ENCODE measurements at places on chromosomes 11 and 22.

DNA sequence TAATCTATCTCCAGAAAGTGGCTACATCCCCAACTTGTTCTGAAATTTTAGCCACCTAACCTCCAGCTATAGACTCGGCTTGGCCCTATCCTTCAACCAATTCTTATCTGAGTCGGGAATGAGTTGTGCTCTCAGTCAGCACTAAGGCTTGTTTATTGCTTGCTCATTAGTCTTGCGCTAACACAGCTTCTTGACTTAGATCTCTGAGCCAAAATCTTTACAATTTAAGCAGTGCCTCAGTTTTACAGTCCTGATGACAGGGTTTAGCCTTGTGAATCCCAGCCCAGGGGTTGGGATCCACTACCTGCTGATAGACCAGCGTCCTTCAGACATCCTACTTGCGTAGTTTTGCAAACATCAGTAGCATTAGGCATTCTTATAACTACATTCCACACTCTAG lies 144.6 kb downstream of the NOX4 start:
- no peak for DNase-seq

- no peak for DNase-seq
Observed at GRCh38 chr11:28342716-28343115, 234.5 kb downstream of the METTL15 start.

GRCh38 chr11:113474362-113475159 lies 637 bp downstream of the DRD2 start:
- DNase-seq, result no peak

DNA sequence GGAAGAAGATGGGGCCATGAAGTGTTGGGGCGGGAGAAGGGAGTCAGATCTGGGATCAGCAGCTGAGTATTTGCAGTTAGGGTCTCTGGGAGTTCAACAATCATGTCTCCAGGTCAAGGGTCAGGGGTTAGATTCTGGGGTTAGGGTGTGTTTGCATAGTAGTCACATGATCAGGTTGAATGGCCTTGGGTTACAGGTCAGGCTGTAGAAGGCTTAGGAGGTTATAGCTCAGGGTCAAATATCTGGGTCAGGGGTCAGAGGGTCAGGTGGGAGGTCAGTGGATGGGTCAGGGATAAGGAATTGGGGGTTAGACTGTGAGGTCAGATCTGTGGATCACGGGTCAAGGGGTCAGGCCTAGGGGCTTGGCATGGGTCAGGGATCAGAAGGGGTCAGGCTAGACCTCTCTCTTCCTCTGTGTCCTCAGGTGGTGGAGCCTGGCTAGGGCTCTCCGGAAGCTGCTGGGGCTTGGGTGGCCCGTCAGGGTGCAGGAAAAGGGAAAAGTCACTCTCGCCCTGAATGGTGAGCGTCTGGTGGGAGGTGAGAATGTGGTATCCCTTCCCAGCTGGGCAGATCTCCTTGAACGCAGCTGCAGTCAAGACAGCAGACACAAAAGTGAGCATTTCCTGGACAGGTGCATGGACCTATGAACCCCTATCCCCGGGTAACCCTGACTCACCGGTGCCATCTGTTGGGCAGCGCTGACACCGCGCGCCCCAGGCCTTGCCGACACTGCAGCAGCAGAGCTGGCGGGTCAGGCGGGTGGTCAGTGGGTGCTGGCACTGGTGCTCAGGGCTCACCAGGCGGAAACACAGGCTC lies 6.4 kb downstream of the LTBP3 start:
- DNase-seq, result no peak

- no peak for DNase-seq
Observed at GRCh38 chr11:61968758-61969390, 1.4 kb upstream of the FTH1 start.

GRCh38 chr11:112615238-112615637 lies 346.0 kb upstream of the NCAM1 start:
- DNase-seq, result no peak

- DNase-seq, result no peak
Observed at GRCh38 chr11:69682221-69682620, 7.1 kb upstream of the LTO1 start.

GRCh38 chr11:104352036-104352435 lies 188.1 kb upstream of the PDGFD start:
- no peak for DNase-seq

- DNase-seq, result no peak
Observed at GRCh38 chr22:26281941-26282340, 112.7 kb downstream of the SEZ6L start.

DNA sequence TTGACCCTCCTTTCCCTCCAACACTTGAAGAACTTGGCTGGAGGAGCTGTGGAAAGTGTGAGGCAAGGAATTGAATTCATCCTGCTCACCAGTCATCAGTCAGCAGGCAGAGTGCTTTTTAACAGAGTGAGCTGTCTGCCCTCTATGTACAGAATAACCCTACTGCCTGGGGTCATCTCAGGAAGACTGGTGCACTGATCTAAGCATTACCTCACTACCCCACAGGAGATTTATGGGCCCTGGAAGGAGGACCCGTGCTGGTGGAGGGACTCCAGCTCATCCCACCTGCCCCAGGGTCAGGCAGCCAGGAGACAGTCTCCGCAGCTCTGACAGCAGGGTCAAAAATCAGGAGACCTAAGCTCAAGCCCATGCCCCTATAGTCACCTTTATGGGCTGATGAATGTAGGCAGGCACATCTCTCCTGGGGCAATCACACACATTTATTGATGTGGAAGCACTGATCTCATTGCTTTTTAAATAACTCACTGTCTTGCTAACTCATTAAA lies 270.8 kb upstream of the SESN3 start:
- DNase-seq, result no peak

- no peak for DNase-seq
Observed at GRCh38 chr11:88810420-88811097, 255.2 kb downstream of the GRM5 start.

GRCh38 chr11:2690596-2691354 lies 9.0 kb downstream of the KCNQ1OT1 start:
- DNase-seq, result no peak

- DNase-seq, result no peak
Observed at GRCh38 chr22:31367426-31367825, 21.3 kb upstream of the PATZ1 start.

DNA sequence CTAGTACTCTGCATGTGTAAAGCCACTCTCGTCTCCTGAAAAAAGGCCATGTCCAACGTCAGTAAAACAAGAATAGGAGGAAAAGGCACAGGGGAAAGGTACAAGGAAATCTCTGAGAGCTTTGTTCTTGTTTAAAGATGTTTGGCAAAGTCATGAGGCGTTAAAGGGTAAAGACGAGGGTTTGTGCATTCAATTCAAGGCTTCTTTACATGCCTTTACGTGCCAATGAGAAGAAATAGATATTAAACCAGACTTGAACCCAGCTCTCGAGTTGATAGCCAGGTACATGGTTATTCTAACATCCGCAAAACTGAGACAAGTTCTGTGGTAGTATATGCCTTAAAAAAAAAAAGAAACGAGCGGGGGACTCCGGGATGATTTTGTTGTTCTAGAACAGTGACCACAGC lies 704 bp upstream of the CFL1 start:
- DNase-seq, result no peak

GRCh38 chr11:64130618-64131017 lies 35.3 kb downstream of the MACROD1 start:
- DNase-seq, result no peak

DNA sequence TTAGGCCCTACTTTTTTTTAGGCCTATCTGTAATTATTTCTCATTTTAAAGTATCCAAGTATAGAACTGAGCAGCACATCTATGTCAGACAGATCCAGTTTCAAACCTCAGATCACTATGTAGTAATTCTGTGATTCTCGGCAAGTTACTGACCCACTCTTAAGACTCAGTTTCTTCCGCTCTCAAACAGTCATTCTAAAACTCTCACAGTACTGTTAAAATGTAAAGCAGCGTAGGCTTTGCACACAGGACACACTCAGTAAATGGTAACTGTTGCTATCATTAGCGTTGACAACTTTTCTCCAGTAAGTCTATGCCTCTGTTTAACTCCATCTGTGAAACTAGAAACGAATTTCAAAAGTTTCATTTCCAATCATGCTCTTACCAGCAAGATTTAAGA lies 277.1 kb downstream of the TTC28 start:
- DNase-seq, result no peak

DNA sequence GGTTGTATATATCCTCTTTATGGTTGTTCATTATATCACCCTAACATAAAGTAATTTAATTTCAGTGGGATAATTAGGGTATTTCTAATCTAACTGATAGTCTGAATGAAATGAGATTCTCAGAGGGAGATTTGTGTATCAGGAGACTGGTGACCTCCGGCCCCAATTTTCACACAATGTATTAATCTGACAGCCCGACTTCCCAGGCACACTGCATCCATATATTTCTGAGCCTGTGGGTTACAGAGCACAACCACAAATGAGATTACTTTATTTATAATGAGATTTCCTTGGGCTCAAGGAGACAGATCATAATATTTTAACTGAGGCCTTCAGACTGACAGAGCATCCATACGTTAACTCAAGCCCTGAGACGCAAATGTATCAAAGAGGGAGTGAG lies 125.9 kb downstream of the RCN1 start:
- DNase-seq, result no peak

DNA sequence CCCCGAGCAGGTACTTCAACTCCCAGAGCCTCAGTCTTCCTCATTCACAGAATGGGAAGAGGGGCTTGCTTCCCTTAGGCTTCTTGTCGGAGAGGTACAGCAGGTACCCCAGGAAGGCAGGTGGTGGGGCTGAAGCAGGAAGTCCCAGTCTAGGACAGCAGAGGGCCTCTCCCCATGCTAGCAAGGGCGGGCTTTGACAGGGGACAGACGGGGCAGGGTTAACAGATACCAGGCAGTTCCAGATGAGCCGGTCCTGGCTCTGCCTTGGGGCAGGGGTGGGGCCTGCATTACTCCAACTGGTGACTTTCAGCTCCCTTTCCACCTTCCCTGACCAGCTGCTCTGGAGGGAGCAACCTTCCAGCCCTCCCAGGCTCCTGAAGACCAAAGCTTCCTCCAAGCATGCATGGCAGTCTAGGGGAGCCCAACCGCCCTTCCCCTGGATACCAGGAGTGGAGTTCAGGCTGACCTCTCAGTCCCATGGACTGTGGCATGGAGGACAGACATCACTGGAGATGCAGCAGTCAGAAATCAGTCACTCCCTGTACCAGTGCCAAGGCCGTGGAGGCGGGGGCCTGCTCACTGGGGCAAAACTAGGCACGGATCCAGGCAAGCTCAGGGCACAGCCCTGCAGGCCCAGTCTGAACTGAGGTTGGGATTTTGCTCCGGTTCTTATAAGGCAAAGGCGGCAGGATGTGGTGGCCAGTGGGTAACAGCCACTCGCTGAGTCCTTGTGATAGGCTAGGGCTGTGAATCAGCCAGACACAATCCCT lies 60.5 kb downstream of the NAT10 start:
- no peak for DNase-seq

GRCh38 chr11:71209181-71209580 lies 43.2 kb downstream of the SHANK2 start:
- DNase-seq, result no peak

DNA sequence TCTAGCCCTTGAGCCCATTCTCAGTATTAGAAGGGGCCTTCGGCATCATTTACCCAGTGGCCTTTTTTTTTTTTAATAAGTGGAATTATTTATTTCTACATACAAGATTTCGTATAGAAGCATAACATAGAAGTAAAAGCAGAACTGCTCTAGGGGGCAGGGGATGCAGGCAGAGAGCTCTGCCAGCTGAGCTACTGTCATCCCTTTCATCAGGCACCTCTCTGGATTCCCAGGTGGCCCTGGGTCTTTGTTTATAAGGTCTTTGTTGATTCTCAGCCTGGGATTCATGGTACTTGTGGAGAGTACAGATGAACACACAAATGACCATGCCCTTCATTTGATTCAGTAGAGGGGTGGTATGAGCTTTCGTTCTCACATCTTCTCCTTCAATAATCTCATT lies 66.4 kb downstream of the GAB2 start:
- DNase-seq, result no peak

GRCh38 chr22:29479417-29480261 lies at the start of gene NEFH:
Gene NEFH, plus strand, starts transcription at chr22:29480218. Its CDS starts 45 bp downstream, at chr22:29480263.
- no peak for DNase-seq

DNA sequence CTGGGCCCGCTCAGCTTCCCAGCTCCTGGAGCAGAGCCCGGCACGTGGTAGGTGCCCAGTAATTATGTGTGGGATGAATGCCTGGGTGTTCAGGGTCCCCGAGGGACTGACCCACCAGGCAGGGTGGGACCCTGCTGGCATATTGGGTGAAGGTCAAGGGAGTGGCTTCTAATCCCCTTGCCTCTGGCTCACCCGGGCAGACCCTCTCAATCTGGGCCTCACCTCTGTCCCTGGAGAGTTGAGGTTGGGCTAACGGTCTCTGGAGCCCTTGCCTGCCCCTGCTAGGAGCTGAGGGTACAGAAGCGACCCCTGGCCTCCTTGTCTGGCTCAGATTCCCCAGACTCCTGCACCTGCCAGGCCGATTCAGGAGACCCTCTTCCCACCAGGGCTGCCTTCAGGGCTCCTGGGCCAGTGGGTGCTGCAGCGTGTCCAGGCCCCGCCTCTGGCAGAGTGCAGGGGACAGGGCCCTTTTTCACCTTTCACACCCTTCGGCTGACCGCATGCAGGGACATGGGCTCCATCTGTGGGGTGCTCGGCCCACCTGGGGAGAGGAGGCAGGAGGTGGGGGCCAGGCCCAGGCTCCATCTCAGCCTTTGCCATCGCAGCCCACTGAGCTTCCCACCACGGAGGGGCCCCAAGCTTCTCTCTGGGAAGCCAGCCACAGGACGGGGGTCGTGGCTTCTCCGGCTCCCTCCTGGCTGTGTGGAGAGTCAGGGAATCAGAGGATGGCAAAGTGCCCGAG lies 3.8 kb upstream of the CTSD start:
- DNase-seq, result no peak

GRCh38 chr11:90391756-90392155 lies 168.9 kb upstream of the CHORDC1 start:
- no peak for DNase-seq

GRCh38 chr11:3086671-3087150 lies 29.5 kb upstream of the CARS1 start:
- no peak for DNase-seq

DNA sequence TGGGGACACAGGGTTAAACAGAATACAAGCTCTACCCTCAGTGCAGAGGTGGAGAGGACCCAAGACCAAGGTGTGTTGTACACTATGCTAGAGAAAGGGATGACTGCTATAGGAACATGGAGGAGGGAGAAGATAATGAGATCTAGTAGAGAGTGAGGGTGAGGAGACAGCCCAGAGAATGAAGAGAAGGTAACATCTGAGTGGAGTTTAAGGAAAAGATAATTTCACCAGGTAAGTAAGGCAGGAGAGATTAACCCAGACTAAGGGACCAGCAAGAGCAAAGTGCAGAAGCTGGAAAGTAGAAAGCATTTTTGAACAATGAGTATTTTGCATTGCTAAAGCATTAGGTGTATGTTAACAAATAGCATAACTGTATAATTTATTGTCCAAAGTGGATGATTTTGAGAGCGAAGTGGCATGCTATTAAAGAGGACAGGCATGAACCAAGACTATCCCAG lies 128.8 kb downstream of the RASSF10 start:
- no peak for DNase-seq

Data from T-helper 22 cell (primary cell).